CD14-positive monocyte (primary cell): ENCODE measurements at places on chromosomes 1 and 21.

DNA sequence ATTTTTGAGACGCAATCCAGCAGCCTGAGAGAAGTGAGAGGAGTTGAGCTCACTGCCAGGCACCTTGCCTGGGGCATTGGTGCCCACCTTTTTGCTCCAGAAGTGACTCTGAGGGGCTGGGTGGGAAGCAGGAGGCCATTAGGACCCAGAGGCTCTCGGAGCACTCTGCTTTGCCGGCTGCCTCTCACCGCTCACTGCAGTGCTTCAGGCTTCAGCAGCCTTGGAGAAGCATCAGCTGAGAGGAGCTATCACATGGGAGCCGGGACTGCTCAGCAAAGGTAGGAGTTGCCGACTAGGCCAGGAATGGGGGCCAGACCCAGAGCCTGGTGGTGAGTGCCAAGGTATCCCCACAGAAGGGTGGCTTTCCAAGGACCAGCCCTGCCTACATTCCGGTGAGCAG is at the start of gene GPR61:
GPR61 (plus strand) TSS at position 197 of the 400 bp plus-strand sequence. CDS start 3,151 bp downstream, outside the sequence.
- no peak for DNase-seq

DNA sequence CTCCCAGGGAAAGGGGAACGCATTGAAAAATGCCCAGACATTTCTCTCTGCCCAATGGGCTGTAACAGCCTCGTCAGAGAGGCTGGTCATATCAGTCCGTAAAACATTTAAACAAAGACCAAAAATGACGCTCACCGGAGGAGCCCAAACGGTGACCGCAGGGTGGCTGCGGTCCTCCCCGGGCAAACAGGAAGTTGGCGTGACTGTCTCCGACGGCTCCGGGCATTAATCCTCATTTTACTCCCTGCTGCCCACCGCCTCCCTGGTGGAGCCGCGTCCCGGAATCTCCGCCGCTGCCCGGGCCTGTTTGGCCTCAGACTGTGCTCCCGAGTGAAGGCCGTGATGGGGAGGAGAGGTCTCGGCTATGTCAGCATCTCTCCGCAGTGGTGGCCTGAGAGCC is 9.9 kb downstream of the PRDM16 start:
- DNase-seq: no peak

DNA sequence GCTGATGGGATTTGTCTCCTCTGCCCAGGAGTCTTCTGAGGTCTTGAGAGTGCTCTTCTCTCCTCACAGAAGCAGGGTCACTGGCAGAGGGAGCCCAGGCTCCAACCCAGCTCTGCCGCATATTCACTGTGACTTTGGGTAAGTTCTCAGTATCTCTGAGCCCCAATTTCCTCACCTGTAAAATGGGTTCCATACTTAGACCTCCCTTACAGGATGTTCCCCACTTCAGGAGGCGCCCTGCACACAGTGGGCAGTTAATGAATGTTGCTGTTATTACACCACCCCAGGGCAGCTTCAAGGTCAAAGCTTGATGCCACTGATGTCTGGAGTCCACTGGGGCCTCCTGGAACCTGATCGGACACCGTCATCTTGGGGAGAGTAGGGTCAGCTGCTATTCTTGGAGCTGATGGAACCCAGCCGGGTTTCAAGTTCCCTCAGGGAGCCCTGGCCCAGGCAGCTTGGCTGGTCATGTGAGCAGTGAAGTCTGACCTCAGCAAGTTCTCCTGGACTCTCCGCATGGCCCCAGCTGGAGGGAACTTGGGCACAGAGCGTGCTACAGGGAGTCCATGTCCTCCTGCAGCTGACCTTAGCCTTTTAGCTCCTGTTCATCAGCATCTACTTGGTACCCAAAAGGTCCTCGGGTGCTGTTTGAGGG is 21.8 kb downstream of the COA7 start:
- DNase-seq: no peak

DNA sequence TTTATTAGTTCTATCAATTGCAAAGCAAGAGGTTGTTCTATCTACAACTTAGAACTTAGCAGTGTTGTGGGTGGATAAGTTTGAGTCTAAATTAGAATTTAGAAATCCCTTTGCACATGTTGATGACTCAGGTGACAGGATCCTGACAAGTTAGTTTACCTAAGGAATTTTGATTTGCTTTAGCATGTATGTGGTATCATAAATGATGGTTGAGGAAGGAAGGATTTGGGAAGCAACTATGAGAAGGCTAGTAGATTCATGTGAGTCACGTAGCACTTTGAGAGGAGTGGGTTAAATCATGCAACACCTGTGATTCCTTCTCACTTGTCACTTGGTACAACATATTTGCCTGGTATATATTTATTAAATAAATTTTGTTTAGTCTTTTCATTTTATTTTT is 223.7 kb upstream of the USP25 start:
- DNase-seq: no peak

DNA sequence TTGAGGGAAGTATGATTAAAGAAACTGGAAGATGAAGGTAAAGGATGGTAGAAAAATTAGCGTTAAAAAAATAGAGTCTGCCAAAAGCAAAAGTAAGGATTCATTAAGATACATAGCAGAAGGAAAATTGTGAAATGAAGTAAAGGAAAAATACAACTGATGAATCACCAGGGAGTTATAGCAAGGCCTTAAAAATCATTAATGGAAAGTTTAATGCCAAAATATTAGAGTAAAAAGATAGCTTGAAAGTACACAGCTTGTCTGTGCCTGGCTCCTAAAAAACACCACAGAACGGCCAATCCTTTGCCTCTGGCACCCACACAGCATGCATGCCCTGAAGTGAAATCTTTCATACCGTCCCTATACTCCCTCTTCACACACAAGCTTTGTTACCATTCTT is 66.9 kb upstream of the APOBEC4 start:
- DNase-seq: no peak

GRCh38 chr1:16038620-16038912 is 5.0 kb upstream of the CLCNKB start:
- no peak for DNase-seq

- no peak for DNase-seq
Measured at GRCh38 chr1:207998691-207999090, 87.8 kb upstream of the CD34 start.

DNA sequence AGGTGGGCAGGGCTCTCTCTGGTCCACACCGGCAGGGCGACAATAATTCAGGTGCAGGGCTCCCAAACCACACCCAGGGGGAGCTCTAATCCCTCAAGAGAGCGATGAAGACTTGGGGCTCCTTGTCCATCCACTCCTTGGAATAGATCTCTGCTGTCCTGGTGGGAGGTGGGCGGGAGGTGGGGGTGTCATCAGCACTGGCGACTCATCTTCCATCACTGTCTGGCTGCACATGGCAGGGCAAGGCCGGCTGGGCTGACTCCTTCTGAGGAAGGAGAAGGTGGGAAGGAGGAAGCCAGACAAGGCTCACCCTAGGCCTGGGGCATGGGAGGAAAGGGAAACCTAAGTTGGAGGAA is 29.3 kb downstream of the TNNT2 start:
- DNase-seq: peak; percentile 1

- no peak for DNase-seq
Measured at GRCh38 chr1:65258106-65258505, 51.2 kb upstream of the DNAJC6 start.

GRCh38 chr1:95048317-95048716 is 24.4 kb downstream of the ALG14 start:
- DNase-seq: no peak

- DNase-seq: no peak
Measured at GRCh38 chr1:43396059-43396458, 6.4 kb downstream of the SZT2 start.

DNA sequence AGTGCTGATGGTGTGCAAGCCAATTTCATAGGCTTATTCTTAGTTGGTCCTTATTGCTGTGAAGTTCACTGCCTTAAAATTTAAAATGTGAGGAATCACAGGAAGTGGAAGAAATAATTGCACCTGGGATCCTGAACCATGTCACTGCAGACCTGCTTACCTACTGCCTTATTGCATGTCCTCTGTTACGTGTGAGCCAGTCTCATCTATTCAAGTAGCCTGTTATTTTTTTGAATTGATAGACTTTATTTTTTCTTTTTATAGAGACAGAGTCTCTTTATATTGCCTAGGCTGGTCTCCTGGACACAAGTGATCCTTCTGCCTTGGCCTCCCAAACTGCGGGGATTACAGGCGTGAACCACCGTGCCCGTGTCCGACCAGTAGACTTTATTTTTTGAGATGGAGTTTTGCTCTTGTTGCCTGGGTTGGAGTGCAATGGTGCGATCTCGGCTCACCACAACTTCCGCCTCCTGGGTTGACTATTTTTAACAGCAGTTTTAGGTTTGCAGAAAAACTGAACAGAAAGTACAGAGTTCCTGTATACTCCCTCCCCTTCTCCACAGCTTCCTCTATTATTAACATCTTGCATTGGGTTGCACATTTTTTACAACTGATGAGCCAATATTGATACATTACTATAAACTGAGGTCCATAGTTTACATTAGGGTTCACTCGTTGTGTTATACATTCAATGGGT is 14.0 kb upstream of the DISC1 start:
- DNase-seq: peak; percentile 80

GRCh38 chr1:233738850-233739249 is 124.9 kb downstream of the KCNK1 start:
- DNase-seq: no peak

DNA sequence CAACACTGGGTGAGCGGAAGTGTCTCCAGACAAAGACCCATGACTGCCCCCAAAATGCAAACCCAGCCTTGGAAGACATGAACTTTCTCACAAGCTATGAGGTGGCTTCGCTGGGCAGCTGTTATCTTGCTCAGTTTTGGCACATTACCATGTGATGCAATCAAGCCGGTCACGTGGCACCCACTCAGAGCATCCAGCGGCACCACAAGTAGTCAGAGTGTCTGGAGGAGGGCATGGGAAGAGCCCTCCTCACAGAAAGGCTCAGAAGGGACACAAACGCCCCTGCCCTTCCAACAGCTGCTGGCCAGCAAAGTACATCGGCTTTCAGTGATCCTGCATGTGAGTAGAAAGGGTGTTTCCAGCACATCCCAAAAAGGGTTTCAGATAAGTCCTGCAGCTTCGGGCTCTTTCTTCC is 145.5 kb upstream of the IRF2BP2 start:
- DNase-seq: peak; percentile 81

DNA sequence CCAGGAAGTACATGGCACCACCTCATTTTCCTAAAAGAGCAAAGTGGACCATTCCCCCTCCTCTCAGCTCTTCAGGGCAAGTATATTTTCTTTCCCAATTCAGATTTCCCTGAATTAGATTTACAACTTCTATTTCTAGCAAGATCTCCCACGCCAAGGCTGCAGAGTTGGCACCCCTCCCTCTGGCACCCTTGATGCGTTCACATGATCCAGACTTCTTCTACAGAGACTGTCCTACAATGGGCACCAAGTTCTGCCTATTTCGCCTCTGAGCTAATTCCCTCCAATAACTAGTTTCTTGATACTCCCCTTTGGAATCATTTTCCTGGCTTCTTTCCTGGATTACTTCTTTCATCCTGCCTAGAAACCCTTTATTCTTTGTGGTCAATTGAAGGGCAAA is 122.0 kb downstream of the CDC7 start:
- no peak for DNase-seq

DNA sequence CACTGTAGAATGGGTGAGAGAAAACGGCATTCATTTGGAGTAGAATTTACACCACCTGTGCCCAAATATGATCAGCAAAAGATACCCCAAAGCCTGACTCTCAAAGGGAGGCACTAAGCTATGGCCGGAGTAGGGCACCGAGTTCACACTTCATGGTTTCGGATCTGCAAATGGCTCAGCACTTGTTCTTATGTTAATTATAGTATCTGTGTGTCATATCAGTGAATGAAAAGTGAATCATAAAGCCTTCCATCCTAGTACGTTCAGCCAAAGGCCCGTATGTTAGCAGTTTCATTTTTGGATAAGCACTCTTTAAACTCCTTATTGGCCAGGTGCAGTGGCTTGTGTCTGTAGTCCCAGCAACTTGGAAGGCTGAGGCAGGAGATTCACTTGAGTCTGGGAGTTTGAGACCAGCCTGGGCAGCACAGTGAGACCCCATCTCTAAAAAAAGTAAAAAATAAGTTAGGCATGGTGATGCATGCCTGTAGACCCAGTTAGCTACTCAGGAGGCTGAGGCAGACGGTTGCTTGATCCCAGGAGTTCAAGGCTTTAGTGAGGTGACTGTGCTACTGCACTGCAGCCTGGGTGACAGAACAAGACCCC is 4.9 kb upstream of the CORT start:
- no peak for DNase-seq

GRCh38 chr1:33364565-33364918 is 43.6 kb upstream of the A3GALT2 start:
- no peak for DNase-seq

DNA sequence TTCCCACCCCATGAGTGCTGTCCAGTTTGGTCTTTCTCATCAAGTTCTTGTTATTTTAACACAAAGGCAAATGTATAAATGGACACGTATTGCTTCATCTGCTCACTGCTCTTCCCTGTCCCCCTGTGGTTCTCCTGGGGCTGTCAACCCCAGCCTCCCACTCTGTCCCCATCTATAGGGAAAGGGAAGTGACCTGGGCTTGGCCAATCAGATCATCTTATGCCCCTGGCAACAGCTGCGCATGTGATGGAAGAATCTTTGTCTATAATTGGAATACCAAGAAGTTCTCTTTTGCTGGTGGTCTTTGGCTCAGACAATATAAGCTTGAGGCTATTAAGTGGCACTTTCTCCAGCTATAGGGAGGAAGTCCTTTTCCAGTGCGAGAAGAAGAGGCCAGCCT is 4.7 kb upstream of the CCSAP start:
- peak; percentile 10 for DNase-seq

DNA sequence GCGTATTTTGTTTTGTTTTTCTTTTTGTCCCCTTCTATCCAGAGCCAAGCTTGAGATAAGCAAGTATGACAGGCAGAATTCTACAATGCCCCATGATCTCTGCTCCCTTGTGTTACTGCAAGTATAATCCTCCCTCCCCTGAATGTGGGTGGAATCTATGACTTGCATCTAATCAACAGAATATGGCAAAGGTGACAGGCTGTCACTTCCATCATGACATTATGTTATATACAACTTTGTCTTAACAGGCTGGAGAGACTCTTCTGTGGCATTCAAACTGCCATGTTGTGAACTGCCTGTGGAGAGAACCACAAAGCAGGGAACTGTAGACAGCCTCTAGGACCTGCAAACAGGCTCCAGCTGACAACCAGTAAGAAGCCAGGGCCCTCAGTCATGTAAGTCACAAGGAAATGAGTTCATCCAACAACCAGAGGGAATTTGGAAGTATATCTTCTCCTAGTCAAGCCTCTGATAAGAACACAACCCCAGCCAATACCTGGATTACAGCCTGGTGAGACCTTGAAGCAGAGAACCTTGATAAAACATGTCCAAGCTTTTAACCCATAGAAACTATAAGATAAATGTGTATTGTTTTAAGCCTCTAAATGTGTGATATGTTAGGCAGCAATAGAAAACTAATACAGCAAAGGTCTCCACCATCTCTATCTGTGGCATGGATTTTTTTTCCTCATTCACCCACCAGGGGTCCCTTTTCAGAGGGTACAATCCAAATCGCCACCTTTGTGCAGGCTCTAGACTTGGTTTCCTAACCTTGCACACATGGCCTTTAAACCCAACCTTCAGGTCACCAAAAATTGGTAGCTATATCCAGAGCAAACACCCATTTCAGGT is 5.7 kb upstream of the C1orf162 start:
- no peak for DNase-seq

GRCh38 chr1:205523891-205524793 is 19.7 kb downstream of the CDK18 start:
- peak; percentile 61 for DNase-seq

GRCh38 chr1:155192346-155193274 is 15.1 kb downstream of the THBS3 start:
- DNase-seq: no peak
